ENCODE measurements at places on chromosomes 11 and 22. TPM values are rescaled to one million over a fixed set of nuclear protein-coding genes. Genes with fewer than 3 reads are reported as not detected.
A peak's percentile ranks its signal among the peaks of the same experiment; 100 is the strongest.

DNA sequence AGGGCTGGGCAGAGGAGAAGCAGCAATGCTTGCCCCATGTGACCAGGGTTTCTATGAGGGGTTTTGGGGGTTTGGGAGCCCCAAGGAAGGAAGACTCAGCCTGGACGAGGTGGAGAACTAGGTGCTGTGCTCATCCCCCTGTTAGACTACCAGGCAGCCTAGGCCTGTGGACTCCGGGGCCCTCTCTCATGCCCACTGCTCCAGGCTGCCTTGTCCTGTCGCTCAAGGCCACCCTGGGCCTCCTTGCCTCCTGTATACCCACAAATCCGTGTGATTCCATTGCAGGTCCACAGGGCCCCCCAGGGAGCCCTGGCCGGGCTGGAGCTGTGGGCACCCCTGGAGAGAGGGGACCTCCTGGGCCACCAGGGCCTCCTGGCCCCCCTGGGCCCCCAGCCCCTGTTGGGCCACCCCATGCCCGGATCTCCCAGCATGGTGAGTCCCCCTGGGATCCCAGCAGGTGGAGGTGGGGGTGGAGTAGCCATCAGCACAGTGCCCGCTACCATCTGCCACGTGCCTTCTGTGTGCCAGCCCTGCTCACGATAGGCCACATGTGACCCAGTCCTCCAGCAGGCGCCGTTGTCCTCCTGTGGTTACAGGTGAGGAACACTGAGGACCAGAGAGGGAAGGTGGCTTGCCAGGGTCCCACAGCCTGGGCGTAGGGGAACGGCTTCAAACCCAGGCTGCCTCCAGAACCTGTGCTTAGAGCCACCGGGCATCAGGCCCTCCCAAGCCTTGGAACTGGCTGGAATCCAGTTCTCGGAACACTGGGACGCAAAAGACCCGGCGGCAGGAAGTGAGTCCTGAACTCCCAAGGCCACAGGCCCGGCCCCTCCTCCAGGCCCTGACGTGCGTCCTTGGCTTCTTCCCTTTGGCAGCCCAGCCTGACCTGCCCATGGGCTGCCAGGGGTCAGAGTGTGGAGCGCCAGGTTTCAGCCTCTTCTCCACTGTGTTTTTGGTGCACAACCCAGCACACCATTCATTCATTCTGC is 26.6 kb downstream of the EMID1 start:
- no peak overlapping the region for H3K27ac ChIP-seq
- H3K4me3 ChIP-seq = no peak overlapping the region
- no peak for DNase-seq
- H3K27me3 ChIP-seq = peaks cover 6% of the 10 kb centered on the region
- H3K36me3 ChIP-seq = no peaks in the 10 kb centered on the region

- H3K4me3 ChIP-seq = peak overlapping the region; percentile 87
- H3K27ac ChIP-seq = peak overlapping the region; percentile 92
- peaks cover 19% of the 10 kb centered on the region for H3K36me3 ChIP-seq
- no peaks in the 10 kb centered on the region for H3K27me3 ChIP-seq
- H3K4me1 ChIP-seq = peaks cover 78% of the 10 kb centered on the region
Observed at GRCh38 chr11:63888170-63889086, 28.5 kb downstream of the RCOR2 start.

SLC17A6 gene
- total RNA-seq = not detected

LDHA gene
- 282 TPM for total RNA-seq

DNA sequence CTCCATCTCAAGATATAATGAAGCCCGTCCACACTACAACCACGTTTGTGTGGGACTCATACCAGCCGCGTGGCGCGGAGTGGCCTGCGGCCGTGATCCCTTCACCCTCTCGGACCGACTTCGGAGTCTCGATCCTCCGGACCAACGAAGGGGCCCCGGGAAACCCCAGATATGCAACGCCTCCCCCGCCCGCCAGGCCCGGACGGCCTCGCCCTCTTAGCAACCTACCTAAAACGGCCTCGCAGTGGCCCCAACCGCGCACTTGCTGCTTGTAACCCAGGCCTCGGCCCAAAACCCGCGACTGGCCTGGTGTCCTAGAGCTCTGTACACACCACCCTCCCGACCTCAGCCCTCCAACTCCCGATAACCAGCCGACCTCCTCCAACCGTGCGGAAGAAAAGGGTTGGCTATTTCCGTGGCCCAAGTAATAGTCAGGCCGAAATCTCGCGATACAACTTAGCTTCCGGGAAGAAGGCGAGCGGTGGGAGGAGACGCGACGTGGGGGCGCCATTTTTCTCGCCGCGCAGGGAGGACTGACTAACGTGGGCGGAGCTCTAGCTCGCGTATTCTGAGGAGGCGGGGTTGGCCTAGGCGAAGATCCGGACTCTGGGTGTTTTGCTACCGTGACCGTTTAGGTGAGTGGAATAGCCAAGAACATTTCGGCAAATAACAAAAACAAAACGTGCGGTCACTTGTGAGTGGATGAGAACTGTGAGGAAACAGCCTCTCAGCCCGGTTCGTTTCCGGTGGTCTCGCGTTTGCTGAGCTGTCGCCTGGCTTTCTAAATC is at the start of the genes C11orf54 and TAF1D:
TSS of gene C11orf54 (plus strand) at position 579 of the 788 bp plus-strand sequence. CDS start 5,722 bp downstream, outside the sequence.
TSS of gene TAF1D (minus strand) at position 402 of the 788 bp plus-strand sequence. CDS start 2,191 bp downstream, outside the sequence.
- peaks cover 58% of the 10 kb centered on the region for H3K4me1 ChIP-seq
- peak within 1 kb of the TSS; percentile 100 for H3K4me3 ChIP-seq
- H3K27me3 ChIP-seq = no peaks in the 10 kb centered on the region
- DNase-seq = peak; percentile 88

Measured in activated B cell treated with CpG ODN at 0.5 μM for 24 hours (primary cell).